CD4-positive, alpha-beta T cell treated with Interferon gamma for 1 hour (primary cell): ENCODE measurements at places on chromosomes 12 and 14.

DNA sequence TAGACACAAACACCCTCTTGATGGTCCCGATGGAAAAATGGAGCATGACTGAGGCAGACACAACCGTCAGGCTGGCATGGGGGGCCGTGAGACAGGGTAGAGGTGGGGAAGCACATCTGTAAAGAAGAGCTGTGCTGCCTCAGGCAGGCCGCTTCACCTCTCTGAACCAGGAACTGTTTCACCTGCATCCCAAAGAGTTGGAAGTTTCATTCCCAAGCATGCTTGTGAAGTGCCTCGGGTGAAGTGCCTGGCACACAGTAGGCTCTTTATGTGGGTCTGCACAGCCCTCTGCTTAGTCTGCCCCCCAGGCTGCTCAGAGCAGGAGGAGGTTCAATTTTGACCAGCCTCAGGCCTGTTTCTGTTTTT lies 685 bp upstream of the SERPINA1 start:
- no peak for DNase-seq

DNA sequence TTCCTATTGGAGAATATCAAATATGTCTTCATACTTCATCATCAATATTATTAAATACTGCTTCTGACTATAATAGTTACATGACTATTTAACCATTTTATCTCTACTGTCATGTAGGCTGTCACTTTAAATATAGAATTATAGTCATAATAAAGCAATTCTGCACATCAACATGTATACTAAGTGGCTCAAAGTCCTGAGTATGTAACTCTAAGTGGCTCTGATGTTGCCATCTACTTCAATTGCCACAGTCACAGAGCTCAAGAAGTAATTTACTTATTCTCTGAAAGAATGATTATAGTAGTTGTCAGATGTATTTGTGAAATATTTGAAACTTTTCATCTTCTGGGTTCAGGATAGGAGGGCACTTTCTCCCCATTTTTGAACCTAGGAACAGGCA lies 202.3 kb downstream of the KITLG start:
- no peak for DNase-seq

- no peak for DNase-seq
Measured at GRCh38 chr12:87196321-87196720, 832.9 kb downstream of the C12orf50 start.

GRCh38 chr12:18932715-18933114 lies 194.8 kb downstream of the CAPZA3 start:
- no peak for DNase-seq

GRCh38 chr12:1324910-1325309 lies 269.5 kb downstream of the FBXL14 start:
- DNase-seq = no peak

DNA sequence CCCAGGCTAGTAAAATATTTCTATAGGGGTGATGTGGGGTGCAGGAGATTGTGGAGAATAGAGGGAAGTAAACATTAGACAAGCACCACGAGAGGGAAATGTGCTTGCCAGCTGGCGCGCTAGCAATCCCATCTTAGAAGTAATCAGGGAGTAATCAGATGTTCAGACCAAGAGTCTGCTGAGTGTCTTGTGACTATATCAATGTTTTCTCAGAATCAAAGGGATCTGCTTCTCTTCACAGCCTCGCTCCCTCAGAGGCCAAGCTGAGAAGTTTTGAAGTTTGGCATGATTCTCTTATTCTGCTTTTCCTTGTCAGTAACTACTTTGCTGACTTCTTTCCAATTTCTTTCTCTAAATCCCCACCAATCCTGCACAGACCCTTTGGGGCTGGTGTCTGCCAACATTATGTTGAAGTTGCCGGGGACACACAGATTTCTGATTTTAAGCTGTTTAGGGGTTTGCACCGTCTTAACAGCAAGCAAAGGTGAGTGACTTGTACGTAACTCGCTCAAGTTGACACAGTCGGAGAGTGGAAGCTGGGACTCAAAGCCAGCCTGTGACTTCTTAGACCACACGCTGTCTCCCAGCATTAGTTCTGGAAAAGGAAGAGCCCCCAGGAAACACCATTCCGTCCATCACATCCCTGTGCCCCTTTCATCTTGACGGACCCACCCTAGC lies 22.0 kb upstream of the TSPAN9 start:
- DNase-seq = no peak

DNA sequence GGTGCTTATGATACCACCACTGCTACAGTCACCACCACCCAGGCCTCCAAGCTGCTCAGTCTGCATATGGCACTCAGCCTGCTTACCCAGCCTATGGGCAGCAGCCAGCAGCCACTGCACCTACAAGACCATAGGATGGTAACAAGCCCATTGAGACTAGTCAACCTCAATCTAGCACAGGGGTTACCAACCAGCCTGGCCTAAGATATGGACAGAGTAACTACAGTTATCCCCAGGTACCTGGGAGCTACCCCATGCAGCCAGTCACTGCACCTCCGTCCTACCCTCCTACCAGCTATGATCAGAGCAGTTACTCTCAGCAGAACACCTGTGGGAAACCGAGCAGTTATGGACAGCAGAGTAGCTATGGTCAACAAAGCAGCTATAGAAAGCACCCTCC lies 55.1 kb downstream of the BRMS1L start:
- no peak for DNase-seq

DNA sequence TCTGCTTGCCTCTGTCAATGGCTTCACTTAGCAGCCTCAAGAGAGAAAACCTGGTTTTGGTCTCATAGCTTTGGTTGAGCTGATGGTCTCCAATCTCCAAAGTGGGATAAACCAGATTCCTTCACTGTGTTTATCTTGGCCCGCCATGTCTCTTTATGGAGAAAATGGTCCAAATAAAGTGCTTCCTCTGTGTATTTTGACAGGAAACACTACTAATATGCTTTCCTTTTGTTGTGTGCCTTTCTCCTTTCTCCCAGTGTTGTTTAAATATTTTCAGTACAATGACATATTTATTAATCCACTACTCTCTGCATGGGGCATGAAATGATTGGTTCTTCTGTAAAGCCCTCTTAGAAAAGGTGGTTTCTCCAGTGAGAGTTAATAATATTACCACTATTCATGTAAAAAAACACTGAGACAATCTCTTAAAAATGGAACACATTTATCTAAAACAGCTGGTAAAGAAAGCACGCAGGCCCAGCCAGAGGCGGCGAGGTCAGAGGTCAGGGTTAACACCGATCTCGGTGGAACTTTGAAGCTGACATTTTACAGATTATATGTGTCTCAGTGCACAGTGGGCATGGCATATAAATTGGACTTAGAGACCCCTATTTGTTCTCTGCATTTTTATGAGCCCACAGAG lies 24.2 kb downstream of the TMEM30B start:
- DNase-seq = no peak

DNA sequence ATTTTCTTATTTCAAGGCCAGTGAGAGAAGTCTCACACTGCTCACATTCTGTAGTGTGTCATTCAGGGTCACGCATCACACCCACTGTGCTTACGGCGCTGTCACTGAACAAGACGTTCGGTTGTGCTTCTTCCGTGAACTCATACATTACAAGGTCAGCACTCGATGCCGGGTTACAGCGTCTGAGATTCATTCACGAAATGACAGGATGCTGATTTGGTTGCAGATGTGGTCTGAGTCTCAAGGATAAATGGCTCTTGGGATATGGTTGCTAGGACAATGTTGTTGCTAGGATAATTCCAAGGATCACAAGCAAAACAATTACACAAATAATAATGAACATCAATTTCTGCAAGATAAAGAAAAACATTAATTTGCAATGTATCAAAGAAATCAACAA lies 47.4 kb downstream of the STX2 start:
- no peak for DNase-seq

- no peak for DNase-seq
Measured at GRCh38 chr12:81094718-81095360, 17.0 kb downstream of the ACSS3 start.

- no peak for DNase-seq
Measured at GRCh38 chr14:26594148-26594547, 3.7 kb downstream of the NOVA1 start.

DNA sequence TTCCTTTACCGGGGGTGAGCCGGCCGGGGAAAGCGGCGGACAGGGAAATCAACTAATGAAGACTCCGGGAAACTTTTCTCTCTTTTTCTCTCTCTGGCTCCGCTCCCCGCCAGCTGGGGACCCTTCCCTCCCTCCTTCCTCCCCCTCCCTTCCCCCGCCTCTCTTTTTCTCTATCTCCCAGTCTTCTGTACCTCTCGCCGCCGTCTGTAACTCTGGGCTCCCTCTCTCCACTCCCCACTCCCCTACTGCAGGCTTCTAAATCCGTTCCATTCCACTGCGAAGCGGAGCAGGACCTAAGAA lies 6.9 kb upstream of the HOXC11 start:
- no peak for DNase-seq

- DNase-seq = no peak
Measured at GRCh38 chr12:89932954-89933353, 224.3 kb upstream of the ATP2B1 start.

DNA sequence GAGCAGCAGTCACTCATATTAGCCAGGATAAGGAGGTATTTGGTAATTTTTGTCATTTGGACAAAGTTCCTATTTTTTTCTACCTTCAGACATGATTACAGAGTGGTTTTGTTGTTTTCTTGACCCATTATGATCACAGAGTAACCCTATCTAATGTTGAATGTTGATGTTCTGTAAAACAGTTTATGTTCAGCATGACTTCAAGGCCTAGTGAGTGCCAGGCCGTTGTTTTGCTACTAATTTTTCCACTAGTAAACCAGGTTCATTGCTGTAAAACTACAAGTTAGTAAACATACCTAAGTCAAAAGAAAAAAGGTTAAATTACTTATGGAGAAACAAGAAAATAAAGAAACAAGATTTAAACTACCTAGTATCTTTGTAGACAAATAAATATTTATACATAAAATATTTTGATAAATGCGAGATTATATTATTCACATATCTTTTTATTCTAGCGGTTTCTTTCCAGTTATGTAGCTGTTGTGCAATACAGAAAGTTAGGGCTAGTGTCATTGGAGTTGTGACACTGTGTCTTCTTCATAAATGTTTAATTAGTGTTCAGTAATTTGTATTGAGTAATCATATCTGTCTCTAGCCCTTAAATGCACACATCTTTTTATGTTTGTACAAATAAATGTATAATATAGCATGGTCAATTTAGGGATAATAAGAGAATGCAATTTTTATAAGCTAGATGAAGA lies 16.5 kb downstream of the ETNK1 start:
- DNase-seq = no peak

GRCh38 chr12:10042167-10042566 lies 11.7 kb downstream of the CLEC9A start:
- DNase-seq = no peak

DNA sequence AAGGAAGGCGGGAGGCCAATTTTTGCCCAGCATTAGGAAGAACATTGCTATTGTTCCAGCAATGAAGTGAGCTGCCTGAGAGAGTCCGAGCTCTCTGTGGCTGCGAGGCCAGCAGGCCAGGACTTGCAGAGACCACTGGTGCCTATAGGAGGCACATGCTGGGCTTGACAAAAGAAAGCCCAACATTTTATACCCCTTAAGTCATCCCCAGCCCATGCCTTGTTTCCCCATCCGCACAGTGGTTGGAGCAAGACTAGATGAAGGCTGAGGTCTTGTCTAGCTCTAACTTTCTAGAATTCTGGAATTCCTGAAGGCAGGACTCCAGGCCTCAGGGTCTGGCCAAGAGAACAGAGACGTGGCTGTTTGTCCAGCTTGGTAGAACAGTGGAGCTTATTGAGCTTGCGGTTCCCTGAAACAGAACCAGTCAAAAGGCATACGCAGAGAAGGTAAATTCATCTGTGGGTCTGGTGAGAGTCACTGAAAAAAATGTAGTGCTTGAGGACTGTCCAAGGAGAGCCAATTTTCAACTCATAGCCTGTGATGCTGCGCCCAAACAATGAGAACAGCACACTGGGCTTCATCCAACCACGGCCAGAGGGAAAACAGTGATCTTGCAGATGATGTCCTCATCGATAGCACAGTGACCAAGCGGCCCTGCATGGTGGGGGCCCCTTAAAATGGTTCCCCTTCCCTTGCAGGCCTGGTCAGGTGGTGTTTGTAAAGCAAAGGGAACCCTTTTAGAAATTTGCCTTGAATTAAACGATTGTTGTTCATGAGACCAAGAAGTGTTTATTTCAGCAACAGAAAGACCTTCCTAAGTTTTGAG lies 27.1 kb upstream of the COL2A1 start:
- no peak for DNase-seq

DNA sequence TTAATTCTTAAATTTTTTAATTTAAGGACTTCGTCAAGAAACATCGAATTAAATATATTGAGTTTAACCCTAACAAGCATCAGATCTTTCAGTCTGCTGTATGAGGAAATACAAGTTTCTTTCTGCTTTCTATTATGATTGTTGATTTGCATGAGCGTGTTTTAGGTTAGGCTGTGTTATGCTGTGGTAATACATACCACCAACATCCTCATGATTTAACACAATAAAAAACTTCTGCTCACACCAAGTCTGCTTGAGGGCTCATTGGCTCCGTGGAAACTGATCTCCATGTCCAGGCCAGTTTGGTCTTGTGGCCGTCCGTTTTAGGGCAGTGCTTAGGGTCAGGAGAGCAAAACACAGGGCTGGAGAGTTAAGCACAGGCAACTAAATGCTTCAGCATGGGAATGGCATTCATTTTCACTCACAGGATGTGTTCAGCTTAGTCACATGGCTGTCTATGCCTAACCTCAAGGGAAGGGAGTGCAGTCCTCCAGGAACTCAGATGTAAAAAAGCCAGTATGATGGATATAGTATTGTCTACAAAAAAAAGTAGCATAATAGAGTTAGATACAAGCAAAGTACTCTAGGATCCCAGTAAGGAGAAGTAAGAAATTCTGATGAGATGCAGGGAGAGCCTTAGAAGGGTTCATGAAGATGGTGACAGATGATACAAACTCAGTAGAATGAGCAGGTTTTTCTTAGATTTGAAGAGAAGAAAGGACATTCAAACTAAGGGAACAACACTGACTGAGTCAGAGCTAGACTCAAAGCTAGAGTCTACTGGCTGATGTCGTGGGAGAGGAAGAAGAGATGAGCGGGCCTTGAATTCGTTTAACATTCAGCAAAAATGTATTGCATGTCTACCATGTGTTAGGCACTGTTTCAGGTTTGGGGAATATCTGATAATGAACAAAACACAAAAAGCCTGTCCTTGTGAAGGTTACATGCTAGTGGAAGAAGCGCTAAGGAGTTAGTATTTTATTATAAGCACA lies 16.3 kb downstream of the MARK3 start:
- no peak for DNase-seq
